Islet precursor cell (in vitro differentiated cells): ENCODE measurements at places on chromosomes 4 and X.

GRCh38 chr4:129926936-129927335 lies 831.0 kb downstream of the C4orf33 start:
- DNase-seq = no peak

GRCh38 chr4:147732518-147733235 lies 789 bp downstream of the ARHGAP10 start:
- DNase-seq = peak; percentile 75

DNA sequence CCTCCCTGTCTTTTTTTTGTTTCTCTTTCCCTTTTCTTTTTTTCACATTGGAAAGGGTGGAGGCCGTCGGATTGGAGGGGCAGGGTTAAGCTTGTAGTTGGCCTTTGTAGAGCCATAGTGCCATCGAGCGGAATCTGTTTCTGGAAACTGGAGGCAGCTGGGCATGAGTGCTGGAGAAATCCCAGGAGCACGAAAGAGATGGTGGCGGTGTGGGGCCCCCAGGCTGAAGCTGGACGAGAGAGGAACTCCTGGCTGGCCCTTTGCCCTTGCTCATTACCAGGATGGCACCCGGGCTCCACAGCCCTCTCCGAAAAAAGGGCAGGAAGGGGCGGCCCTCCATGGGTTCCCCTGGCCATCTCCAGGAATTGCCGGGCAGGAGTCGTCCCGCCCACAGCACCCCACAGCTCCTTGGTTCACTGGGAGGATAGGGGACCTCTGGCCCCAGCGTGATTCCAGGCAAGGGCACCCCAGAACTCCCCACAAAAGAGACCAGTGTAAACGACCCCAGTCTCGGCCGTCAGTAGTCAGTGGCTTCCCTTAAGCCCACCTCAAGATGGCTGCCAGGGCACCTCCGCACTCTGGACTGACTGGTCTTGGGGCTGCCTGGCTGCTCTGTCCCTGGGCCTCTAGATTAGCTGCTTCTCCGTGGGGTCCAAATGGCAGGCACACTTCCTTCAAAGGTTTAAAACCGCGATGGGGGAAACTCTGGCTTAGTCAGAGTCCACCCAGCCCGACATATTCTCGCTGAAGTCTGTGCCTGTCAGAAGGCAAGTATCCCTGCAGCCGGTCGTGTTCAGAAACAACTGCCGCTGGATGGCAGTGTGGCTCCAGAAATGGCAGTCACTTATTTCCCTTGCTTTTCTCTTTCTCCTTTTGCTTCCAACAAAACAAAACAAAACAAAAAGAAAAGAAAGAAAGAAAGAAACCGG lies 74.1 kb downstream of the NBDY start:
- peak; percentile 76 for DNase-seq

DNA sequence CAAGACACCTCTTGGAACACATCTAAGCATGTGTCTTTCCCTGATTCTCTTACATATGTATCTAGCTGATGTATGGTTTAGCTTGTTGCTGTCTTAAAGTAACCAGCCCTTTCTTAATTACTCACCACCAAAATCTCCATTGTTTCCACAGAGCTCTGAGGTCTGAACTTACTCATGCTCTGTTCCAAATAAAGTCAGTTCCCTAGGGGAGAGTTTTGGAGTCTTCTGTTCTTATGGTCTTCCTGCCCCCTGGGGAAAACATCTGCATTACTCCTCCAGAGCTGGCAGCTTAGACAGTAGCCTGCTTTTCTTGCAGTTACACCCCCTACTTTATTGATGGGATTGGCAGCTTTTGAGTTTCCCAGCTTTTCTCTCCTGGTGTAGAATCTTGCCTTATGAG lies 125.8 kb downstream of the EDA start:
- DNase-seq = no peak

- no peak for DNase-seq
Observed at GRCh38 chr4:5200513-5200912, 149.2 kb downstream of the STK32B start.

DNA sequence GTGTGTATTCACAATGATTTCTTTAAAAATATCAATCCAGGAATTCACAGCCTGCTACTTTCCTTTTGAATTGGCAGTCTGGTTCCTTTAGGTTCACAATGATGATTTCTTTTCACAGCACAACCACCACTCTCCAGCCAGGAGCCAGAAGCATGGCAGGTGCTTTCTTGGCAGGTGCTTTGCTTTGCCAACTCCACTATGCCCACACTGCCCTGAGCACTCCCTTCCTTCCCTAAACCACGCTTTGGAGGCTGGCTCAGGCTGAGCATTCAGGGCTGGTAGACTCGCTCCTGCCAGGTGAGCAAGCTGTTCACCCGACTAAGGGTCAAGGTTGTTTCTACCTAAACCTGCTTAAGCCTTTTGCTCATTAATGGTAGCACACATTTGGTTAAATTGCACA lies 184.5 kb downstream of the SH3KBP1 start:
- DNase-seq = no peak

DNA sequence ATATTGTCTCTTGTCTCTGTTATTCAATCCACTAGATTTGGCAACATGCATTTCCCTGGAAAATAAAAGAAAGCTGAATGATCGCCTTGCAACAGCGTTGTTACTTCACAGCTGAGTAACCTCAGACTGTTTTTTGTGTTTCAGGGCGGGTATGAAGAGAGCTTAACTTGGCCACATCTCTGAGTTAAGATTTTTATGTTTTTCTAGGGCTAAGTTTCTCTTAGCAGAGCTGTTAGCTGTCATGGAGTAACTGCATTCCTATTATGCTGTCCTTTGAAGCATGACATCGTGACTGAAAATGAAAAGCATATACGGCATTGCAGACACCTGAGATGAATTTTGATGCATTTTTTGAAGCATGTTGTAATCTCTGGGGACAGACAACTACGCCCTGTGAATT lies 1798.9 kb downstream of the PCDH7 start:
- no peak for DNase-seq

- peak; percentile 23 for DNase-seq
Observed at GRCh38 chrX:153405426-153405825, 4.3 kb upstream of the PNMA6E start.

DNA sequence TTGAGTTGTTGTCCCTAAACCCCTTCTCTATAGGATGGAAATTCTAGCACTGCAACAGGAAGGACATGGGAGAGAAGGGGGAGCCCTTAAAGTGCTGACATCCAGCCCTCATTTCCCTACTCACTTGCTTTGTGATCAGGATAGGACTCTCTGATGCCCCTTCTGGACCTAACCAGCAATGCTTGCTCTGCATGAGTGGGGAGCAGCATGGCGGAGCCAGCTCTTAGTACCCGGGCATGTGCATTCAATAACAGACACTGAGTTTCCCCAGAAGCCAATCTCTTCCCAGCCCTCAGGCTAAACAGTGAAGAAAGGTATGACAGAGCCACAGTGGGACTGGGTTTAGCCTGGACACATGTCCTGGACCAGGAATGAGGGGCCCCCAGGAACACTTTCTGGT lies 14.0 kb downstream of the SOD3 start:
- DNase-seq = no peak

GRCh38 chr4:86449746-86450588 lies 90.1 kb upstream of the MAPK10 start:
- DNase-seq = no peak

- DNase-seq = no peak
Observed at GRCh38 chr4:39786838-39787237, 88.9 kb downstream of the UBE2K start.

- no peak for DNase-seq
Observed at GRCh38 chr4:3826247-3827172, 60.3 kb downstream of the ADRA2C start.

- DNase-seq = no peak
Observed at GRCh38 chr4:106614441-106614840, 245.9 kb upstream of the GIMD1 start.

GRCh38 chr4:169774466-169775445 lies 17.0 kb upstream of the HPF1 start:
- DNase-seq = peak; percentile 68
